ENCODE measurements at places on chromosomes 1 and 21. TPM values are rescaled to one million over a fixed set of nuclear protein-coding genes. Genes with fewer than 3 reads are reported as not detected.

FAM3B gene
- total RNA-seq, result not detected

MKNK1 gene
- total RNA-seq, result 52.7 TPM

IGSF9 gene
- total RNA-seq, result not detected

FLG2 gene
- not detected for total RNA-seq

KMO gene
- total RNA-seq, result 0.32 TPM

KRTAP10-12 gene
- not detected for total RNA-seq

MAEL gene
- not detected for total RNA-seq

CD48 gene
- total RNA-seq, result 249 TPM

FOXD2 gene
- 0.76 TPM for total RNA-seq
